ENCODE measurements at places on chromosomes 6 and 20. TPM values are rescaled to one million over a fixed set of nuclear protein-coding genes. Genes with fewer than 3 reads are reported as not detected.

The ZBTB12 gene
- 2.2 TPM for total RNA-seq

The GPX5 gene
- not detected for total RNA-seq

The TSPO2 gene
- total RNA-seq, result not detected

The EPPIN gene
- total RNA-seq, result not detected

The PRICKLE4 gene
- total RNA-seq, result not detected

The KIAA1755 gene
- total RNA-seq, result not detected
